K562 (cell line): ENCODE measurements at places on chromosomes 11 and 22.
A peak's percentile ranks its signal among the peaks of the same experiment; 100 is the strongest.

DNA sequence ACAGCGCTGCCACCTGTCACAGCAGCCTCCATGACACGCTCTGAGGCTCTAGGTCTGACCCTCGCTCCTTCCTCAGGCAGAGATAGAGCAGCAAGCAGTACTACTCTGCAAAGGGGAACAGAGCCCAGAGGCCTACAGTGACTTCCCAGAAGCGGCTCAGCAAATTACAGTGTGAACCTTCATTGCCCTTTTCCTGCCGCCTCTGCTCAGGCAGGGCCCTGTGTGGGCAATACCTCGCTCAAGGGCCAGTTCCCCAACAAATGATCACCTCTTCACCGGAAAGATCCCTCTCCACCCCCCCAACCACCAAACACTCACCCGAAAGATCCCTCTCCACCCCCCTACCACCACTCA lies 12.3 kb downstream of the KIAA0930 start:
- DNase-seq: no peak

DNA sequence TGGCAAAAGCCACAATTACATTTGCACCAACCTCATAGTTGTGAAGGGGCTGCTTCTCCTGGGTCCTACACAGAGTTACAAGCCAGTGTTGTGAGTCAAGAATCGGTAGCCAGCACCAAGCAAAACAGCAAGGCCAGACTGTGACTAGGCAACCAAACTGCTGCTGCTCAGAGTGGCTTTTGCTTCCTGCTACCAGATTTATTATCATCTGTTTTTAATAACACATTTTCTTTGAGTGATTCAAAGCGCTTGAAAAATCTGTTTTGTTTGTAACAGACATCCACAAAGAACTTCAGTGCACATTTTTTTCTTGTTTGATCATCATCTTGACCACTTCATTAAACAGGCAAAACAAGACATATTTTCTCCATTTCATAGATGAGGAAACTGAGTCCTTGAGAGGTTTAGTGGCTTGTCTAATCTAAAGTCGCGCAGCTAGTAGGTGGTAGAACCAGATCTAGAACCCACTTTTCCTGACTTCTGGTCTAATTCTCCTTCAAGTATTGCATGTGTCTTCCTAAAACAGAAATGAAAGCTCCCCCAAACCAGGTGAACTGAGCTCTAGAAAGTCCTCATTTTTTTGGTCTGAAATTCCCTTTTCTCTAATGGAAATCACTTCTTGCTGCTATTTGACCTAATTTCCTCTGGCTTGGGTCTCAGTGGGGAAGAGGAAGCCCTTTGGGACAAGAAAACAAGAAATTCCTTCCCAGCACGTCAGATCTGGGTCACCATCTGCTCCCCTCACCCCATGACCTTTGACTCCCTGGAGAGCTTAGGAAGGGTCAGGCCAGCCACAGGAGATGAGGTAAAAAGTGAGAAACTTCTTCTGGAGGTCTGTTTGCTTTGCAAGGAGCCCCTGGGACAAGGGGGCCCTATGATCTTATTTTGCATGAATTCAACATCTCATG lies 39.9 kb downstream of the CWC15 start:
- DNase-seq: no peak

DNA sequence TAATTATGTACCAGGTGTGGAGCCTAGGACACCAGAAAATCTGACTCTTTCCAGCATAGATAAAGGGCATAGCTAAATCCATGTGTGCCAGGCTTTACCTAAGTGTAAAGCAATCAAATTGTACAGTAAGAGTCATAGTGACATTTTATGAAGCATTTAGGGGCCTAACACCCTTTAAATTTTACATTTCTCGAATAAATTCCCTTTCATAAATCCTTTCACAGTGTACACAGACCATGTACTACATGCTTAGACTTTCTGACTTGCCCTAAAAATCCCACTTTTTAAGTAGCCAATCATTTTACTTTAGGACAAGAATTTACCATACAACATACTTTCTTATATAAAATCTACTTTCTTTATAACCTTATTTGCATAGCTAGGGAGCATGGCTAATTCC lies 727.6 kb upstream of the LUZP2 start:
- DNase-seq: no peak

- peak; percentile 44 for DNase-seq
Measured at GRCh38 chr11:70398834-70399680, 728 bp downstream of the CTTN start.
